Stomach (tissue), 19 donors: ENCODE measurements at places on chromosomes 16 and 17. TPM values are rescaled to one million over a fixed set of nuclear protein-coding genes. Genes with fewer than 3 reads are reported as not detected.
A peak's percentile ranks its signal among the peaks of the same experiment; 100 is the strongest.

DNA sequence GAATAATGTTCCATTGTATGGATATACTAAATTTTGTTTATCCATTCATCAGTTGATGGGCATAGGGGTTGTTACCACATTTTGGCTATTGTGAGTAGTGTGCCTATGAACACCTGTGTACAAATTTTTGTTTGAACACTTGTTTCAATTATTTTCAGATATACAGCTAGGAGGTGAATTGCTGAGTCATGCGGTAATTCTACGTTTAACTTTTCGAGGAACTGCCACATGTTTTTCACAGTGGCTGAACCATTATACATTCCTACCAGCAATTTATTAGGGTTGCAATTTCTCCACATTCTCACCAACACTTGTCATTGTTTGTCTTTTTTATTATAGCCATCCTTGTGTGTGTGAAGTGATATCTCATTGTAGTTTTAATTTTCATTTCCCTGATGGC is 75.6 kb downstream of the AKAP1 start:
- DNase-seq = no peak

VMO1 gene
- total RNA-seq = 1.5 TPM

DNA sequence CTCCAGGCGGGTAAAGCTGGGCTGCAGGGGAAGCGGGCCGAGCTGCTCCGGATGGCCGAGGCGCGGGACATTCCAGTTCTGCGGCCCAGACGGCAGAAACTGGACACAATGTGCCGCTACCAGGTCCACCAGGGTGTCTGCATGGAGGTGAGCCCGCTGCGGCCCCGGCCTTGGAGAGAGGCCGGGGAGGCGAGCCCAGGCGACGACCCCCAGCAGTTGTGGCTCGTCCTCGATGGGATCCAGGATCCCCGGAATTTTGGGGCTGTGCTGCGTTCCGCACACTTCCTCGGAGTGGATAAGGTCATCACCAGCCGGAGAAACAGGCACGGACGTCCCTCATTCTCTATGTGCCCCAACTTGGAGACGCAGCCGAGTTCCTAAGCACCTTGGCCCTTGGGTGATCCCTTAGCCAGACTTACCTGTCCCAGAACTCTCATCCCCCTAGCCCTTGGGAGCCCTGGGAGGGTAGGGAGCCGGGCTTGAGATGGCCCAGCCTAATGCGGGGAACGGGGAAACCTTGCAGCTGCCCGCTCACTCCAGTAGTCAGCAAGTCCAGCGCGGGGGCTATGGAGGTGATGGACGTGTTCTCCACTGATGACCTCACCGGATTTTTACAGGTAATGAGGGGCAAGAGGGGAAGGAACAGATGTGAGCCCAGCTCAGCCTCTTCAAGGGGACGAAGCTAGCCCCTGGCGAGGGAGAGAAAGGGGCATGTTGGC is 806 bp downstream of the MRM1 start:
- DNase-seq = peak; percentile 40

RNF112 gene
- total RNA-seq = 1.7 TPM

CHST5 gene
- not detected for total RNA-seq

DNA sequence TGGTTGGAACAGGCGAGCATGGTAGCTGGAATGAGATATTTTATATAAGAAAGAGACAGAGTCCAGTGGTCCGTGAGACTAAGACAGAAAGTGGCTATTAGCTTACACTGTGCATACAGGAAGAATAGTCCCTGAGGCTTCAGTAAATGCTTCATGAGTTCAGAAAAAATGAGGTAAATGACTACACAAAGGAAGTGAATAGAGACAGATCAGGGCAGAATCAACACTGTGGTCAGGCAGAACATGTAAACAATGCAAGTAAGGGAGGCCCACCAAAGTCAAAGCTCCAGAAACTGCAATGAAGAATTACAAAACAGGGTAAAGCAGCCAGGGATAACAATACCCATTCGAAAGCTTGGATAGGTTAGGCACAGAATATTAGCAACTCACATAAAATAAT is 4.8 kb downstream of the ABCA10 start:
- no peak for DNase-seq

VWA3A gene
- not detected for total RNA-seq

- DNase-seq = no peak
Measured at GRCh38 chr16:71287911-71288310, 1.3 kb downstream of the CMTR2 start.

- DNase-seq = no peak
Measured at GRCh38 chr16:80611930-80612327, 71.1 kb downstream of the DYNLRB2 start.

ALDH3A1 gene
- total RNA-seq = 27.0 TPM

GRCh38 chr17:1473841-1474240 is 17.8 kb upstream of the CRK start:
- DNase-seq = no peak

DNA sequence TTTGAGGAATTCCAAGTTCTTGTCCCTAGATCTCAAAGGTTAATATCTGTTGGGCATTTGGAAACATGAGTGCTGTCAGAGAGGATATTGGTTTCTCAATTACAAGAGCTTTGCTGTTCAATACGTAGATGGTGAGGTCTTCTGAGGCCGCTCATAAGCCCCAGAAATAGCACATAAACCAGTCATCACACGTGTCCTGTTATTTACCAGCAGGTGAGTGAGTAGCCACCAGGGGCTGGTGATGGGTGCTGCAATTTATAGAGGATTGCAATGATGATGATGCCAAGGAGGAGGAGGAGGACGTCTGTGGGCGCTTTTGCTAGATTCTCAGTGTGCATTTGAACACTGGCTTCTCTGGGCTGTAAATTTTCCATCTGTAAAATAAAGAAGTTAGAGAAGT is 89.0 kb downstream of the SALL1 start:
- no peak for DNase-seq
